ENCODE measurements at places on chromosomes 5 and 9.

GRCh38 chr5:139949710-139950109, 93.4 kb downstream of the NRG2 start:
- DNase-seq = no peak

DNA sequence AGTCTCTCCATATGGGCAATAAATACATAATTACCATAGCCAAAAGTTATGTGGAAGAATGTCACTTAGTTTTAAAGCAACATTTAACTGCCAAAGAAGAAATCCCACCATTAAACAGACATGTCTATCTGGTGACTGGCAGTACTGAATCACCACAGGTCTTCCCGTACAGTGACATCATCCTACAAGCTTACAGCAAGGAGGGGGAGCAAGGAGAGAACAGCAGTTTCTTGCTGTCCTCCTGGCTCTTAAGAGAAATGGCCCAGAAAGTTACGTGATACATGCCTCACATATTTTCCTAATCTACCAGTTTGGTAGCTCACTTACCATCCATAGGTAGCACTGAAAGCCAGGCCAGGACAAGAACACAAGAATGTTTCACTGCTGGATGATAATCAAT, 671.0 kb downstream of the DMRTA1 start:
- no peak for DNase-seq

DNA sequence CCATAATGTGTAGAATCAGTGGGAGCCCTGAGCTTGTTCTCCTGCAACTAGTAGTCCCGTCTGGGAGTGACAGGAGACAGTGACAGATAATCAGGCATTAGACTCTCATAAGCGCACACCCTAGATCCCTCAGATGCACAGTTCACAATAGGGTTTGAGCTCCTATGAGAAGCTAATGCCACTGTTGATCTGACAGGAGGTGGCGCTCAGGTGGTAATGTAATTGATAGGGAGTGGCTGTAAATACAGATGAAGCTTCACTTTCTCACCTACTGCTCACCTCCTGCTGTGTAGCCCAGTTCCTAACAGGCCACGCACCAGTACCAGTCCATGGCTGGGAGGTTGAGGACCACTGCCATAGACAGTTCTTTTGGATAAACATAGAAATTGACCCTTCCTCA, 188.7 kb downstream of the ROR2 start:
- no peak for DNase-seq

DNA sequence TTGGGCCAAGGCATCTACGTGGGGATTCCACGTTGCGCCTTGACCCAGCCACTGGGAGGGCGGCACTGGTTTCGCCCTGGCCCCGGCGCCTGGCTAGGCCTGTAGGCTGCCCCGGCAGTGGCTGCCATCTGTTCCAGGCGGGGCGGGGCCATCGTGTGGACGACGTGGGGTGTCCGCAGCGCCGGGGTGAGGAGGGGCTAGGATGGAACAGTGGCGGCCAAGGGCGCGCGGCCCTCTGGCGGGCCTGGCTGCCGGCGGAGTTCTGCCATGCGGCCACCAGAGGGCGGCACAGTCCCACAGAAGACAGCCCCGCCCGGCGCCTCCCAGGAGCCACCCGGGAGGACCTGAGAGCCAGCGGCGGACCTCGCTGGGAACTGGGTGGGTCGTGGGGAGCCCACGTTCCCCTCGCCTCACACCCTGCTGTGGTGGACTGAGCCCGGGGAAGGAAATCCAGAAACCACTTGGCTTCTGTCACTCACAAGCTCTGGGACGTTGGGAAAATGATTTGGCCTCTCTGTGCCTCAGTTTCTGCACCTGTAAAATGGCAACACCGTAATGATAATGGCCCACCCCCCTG, 22.6 kb upstream of the RAPGEF1 start:
- DNase-seq = peak; percentile 49

DNA sequence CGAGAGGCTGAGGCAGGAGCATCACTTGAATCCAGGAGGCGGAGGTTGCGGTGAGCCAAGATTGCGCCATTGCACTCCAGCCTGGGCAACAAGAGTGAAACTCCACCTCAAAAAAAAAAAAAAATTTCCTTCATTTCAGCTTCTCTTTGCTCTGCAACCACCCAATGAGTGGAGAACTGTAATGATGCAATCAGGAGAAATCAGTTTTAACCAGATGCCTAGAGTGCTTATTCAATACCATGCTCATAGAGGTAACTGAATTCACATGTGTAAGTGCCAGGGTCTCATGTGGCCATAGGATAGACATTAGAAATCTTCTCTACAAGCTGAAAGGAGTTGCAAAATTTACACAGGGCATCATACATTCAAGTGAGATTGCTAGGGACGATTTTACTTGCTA, 70.6 kb downstream of the HMHB1 start:
- DNase-seq = no peak

- DNase-seq = no peak
Measured at GRCh38 chr5:9888501-9888901, 258.4 kb upstream of the TAS2R1 start.

DNA sequence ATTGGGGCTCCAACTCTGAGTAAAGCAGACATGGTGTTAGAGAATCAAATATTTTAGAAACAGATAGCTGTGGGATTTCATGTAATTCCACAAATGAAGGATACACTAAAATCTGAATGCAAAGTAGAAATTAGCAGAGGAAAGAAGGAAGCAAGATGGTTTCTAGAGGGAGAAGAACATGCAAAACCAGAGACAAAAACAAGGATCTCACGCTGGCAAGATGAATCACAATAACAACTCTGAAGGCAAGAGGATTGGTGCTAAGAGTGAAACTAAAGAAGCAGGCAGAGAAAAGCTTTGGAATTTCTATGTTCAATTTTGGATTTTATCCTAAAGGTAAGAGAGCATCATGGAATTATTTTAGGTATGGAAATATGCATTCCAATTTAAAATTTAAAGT, 857.2 kb upstream of the COX7C start:
- no peak for DNase-seq

GRCh38 chr5:171092194-171092593, 216.9 kb upstream of the TLX3 start:
- DNase-seq = no peak

- no peak for DNase-seq
Measured at GRCh38 chr5:125109293-125109692, 362.9 kb upstream of the ZNF608 start.

DNA sequence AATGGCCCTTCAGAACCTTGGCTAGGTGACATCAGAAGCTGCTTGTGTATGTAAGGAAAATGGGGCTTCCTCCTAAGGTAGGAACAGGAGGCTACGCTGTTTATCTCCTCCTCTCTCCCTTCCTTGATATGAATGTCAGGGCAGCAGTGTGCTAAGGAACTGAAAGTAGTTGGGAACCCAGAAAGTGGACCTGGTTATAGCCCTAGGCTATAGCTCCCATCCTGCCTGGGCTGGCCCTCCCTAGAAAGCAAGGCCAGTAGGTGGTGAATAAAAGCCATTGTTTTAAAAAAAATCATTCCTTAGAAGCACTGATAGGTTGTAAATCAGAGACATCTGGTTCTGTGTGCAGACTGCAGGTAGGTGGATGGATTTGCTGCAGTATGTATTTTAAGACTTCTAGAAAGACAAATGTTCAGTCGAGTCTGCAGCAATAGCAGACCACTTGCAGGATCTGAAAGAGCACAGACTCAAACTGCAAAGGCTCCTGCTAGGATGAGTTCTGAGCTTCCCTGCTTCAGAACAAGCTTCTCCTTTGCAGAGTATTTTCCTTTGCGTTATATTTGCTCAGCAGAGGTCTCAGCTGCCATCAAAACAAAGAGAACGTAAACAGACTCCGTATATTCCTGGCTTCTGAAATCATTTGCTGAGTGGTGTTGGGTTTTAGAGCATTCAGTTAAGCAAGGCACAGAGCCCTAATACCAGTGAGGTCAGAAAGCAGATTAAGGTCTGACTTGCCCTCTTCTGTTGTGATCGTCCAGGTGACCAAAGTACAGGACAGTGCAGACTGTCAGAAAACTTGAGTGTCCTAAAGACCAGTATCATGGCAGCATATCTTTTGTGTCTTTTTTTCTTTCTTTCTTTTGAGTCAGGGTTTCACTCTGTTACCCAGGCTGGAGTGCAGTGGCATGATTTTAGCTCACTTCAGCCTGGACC, 20.1 kb upstream of the CFAP157 start:
- no peak for DNase-seq

- no peak for DNase-seq
Measured at GRCh38 chr9:13502484-13502883, 223.0 kb upstream of the MPDZ start.

DNA sequence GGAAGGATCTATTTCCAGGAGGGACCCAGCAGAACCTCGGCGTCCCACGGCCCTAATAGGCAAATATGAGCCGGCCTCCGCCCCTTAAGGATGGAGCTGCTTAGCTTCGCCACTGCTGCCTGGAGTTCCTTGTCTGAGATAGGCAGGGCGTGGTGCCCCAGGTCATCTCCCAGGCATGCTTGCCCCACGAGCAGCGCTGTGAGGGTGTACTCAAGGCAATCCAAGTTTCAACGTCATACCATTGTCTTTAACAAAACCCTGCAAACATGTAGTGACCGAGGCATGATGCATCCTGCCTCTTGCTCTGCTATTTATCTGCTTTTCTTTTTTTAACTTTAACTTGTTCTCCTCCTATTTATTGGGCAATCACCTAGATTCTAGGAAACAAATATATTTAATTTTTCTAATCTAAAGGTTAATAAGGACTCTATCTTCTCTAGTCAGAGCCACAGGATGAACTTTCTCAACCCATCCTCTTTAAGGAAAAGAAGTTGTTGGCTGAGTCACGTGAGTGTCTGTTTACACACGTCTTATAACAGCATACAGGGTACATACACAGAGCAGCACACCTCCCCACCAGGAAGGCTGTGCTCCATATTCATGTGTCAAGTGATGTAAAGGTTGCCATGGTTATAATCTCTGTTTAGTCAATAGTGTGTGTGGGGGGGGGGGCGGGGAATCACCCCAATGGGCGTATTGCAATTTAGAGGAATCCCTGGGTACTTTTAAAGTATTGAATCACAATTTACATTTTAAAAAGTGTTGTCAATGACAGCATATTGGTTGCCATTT, 27.3 kb upstream of the ZSWIM6 start:
- no peak for DNase-seq

- DNase-seq = no peak
Measured at GRCh38 chr9:123365881-123366528, 10.0 kb downstream of the CRB2 start.

GRCh38 chr5:145852990-145853389, 17.8 kb upstream of the PRELID2 start:
- DNase-seq = no peak

DNA sequence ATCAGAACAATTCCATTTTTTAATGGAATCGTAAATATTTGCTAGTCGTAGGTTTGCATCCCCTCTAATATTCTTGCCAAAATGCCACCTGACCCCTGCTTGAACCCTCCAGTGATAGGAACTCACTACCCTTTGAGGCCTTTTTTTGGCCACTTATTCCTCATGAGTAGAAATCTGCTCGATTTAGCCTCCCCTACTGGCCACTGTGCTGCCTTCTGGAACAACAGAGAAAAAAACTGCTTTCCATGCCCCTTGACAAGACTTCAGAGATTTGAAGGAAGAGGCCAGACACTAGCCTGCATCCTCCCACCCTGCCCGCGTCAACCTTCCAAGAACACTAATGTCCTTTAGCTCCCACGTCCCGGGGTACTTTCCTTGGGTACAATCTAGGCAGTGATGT, 4.1 kb downstream of the CCDC69 start:
- no peak for DNase-seq

- no peak for DNase-seq
Measured at GRCh38 chr9:136352682-136353081, 10.9 kb downstream of the DNLZ start.

DNA sequence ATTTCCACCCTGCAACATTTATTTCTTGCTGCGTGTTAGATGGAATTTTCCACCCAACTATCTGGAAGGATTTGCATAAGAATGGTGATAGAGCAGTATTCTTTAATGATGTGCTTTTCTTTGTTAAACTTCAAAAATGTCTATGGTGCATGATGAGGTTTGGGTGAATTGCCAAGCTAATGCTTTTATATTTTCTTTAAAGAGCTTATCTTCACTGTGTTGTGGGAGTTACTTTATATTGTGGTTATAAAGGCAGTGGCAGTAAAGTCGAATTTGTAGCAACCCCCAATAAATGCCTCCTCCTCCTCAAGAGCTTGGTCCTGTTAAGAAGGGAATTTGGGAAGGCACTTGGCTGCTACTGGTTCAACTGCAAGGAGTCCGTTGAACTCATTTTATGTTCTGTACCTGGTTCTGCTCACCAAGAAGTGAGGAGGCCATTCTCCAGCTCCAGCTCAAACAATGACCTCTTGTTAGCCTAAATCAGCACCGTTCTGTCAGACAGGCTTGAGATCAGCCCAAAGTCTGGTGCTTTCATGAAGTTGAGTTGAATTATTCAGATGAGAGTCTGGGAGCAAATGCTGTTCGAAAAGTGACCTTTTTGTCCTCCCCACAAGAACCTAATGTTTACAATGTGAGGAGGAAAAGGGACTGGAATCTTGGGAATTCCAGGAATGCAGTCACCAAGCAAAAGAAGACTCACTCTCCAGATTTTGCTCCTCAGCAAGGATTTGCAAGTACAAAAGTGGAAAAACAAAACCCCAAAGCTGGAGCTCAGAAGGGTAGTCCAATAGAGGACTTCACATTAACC, 217.0 kb downstream of the TMEM38B start:
- no peak for DNase-seq

- DNase-seq = no peak
Measured at GRCh38 chr9:38126730-38127129, 57.7 kb upstream of the SHB start.

- DNase-seq = no peak
Measured at GRCh38 chr9:114351932-114352331, 22.3 kb downstream of the ORM2 start.

DNA sequence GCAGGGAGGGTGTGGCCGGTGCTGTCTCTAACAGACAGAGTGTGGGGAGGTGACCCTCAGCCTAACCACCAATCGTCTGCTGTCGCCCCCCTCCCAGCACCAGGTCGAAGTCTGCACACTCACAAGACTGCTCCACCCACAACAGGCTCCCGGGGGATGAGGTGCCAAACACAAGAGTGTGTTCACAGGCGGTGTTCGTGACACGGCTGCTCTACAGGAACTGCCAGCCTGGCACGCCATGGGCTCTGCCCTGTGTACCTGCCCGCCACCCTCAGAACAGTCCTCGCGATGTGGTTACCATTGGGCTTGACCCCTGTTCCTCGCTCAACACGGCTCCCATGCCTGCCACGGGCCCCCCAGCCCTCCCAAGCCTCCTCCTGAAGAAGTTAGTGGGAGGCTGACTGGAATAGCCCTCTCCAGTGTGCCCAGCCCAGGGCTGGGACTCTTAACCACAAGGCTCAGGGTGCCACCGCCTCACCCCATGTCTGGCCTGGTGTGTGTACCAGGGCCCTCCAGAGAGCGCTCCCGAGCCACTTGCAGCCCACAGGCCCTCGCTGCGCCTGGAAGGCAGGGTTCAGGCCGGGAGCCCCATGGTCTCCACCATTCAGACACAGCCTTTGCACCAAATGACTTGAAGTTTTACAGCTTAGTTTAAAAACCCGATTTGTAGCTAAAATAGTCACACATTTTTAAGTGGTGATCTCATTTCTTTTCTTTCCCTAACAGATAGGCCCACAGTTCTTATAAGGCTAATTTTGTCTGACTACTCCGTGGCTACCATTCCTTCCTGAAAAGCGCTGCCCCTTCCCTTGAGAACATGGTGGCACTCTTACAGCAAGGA, 102.5 kb downstream of the CAMSAP1 start:
- no peak for DNase-seq

- DNase-seq = no peak
Measured at GRCh38 chr5:72167257-72167656, 60.0 kb downstream of the MAP1B start.

Data from stimulated activated CD4-positive, alpha-beta T cell treated with anti-CD3 and anti-CD28 coated beads, Interleukin-1b, Interleukin-23, amount 100 ng/mL, for 1 hour (primary cell).